ENCODE measurements at places on chromosomes 3 and 15.

DNA sequence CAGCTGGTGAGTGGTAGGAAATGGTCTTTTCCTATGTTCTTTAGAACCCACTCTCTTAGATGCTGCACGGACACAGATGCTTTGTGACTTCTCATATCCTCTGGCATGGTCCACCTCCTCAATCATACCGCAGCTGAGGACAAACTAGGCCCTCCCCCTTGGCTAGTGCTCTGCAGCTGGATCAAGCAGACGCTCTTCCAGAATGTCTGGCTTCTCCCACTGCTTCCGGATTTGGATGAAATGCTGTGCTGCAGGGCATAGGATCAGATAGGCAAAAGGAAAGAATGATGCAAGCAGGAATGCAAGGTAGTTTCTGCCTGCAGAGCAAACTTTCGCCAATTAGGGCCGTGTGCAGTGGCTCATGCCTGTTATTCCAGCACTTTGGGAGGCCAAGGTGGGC is 75.7 kb upstream of the SLC4A7 start:
- DNase-seq, result no peak

DNA sequence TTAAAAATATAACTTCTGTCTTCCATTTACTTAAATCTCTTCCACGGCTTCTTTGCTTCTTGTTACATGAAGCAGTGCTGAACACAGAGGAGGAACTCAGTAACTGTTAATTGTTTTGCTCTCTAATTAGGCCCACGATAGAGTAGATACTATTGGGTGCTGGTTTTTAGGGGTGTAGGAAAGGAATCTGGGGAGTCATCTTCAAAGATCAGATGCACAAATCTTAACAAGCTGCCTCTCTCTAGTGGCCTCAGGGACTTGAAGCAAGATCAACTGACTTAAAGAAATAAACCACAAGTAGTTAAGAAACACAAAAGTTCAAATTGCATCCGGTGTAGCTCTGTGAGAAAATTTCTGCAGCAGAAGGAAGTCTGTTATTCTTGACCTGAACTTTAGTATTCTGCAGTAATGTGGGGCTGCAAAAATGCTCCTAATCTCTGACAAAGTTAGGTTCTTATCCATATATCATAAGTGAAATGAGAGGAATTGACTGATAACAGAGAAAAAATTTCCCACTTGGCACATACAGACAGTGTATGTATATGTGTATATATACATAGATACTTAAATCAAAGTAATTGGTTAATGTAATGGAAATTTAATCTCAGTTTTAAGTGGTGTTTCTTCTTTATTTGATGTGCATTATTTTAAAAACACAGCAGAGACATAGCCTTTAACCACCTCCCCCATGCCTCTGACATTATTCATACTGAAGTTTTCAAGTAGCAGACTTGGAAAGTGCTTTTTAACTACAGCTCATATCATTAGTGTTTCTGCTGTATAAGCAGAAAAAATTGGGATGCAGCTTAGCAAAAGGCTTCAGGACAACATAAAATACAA is 51.8 kb downstream of the CHST2 start:
- peak; percentile 84 for DNase-seq

- DNase-seq, result peak; percentile 73
Observed at GRCh38 chr15:22780267-22780666, 6.2 kb upstream of the NIPA1 start.

GRCh38 chr15:52790169-52790708 is at the start of gene ONECUT1:
Gene ONECUT1 (minus strand): TSS chr15:52790336. CDS start chr15:52789884, 452 bp downstream.
- DNase-seq, result peak; percentile 65

- DNase-seq, result no peak
Observed at GRCh38 chr3:64238971-64239667, 13.9 kb upstream of the PRICKLE2 start.

- DNase-seq, result no peak
Observed at GRCh38 chr15:96735632-96736240, 405.2 kb downstream of the NR2F2 start.

GRCh38 chr15:27937851-27938250 is 161.3 kb downstream of the OCA2 start:
- DNase-seq, result no peak

DNA sequence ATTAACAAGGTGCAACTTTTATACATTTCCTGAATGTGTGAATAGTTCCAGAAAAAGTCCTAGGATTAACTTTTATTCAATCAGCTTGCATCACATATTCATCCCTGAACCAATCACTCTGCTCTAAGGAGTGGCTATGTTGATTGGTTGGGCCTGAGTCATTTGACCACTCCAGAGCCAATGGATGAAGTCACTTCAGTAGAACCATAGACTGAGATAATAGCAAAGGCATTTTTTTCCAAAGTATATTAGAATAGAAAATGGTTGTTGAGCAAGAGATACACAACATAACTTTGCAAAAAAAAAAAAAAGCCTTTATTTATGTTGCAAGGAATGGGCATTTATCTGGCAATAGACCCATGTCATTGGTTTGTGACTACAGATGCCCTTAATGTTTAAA is 55.5 kb upstream of the AGTR1 start:
- no peak for DNase-seq

GRCh38 chr3:38165722-38166387 is 518 bp downstream of the OXSR1 start:
- no peak for DNase-seq

DNA sequence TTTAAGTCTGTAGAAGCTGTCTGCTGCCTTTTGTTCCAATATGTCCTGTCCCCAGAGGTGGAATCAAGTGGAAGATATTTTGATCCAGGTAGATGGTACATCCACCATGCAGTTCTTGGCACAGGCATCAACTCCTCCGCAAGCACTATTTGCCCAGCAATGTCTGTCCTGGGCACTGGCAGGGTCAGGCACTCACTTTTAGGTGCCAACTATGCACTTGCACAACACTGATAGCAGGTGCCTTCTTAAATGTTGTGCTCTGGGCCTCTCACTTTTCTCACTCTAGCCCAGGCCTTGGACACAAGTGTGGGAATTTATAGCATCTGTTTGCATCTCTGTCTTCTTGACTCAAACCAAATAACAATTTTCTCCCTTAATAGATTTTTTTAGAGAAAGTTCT is 140.5 kb upstream of the UBE2E2 start:
- DNase-seq, result no peak

GRCh38 chr15:88878720-88879184 is 16.6 kb downstream of the HAPLN3 start:
- peak; percentile 57 for DNase-seq

DNA sequence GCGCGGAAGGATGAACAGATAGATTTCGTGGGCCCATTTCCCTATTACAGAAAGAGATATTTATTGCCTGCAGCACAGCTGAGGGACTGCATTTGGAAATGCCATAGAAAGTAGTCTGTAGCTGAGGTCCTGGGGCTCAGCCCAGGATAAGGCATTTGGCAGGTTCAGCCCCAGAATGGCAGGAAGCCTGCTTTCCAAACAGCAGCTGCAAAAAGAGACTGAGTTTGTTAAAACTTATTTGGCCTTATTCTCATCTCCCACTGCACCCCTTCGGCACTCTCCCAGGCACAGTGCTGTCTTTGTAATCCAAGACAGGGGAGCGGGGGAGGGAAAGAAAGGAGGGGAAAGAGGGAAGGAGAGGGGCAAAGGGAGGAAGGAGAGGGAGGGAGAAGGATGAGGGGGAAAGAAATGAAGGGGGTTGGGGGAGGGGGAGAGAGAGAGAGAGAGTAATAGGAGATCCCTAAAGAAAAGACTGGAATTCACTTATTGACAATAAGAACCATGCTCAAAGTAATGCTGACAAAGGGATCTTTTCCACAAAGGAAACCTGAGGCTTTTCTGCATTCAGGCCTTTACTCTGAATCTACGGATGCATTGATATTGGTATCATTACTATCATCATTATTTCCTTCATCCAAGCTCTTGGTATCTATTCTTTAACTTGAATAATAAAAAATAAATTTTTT is 94.0 kb upstream of the LRRN1 start:
- DNase-seq, result no peak

GRCh38 chr3:16147220-16147994 is 27.1 kb upstream of the GALNT15 start:
- peak; percentile 59 for DNase-seq

GRCh38 chr3:143187111-143187510 is 67.5 kb downstream of the CHST2 start:
- no peak for DNase-seq

- DNase-seq, result no peak
Observed at GRCh38 chr3:16789344-16790120, 95.2 kb upstream of the PLCL2 start.
